ENCODE measurements at places on chromosomes 12 and 14.

GRCh38 chr14:93960108-93960475 is 16.3 kb downstream of the ASB2 start:
- DNase-seq, result no peak

- DNase-seq, result no peak
Observed at GRCh38 chr12:114293073-114293472, 112.9 kb downstream of the TBX5 start.

DNA sequence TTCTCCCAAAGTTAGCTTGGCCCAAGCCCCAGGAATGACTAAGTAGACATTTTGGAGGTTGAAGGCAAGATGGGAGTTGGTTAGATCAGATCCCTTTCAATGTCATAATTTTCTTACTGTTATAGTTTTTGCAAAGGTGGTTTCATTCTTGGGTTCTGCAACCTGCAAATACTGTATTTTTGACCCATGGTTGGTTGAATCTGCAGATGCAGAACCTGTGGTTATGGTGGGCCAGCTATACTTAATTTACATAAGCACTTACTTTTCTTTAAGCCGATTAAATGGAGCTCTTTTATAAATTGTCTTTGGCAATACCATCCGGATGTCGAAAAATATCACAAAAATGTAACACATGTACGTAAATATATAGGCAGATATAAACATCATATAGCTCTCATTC is 25.6 kb downstream of the LEMD3 start:
- no peak for DNase-seq

DNA sequence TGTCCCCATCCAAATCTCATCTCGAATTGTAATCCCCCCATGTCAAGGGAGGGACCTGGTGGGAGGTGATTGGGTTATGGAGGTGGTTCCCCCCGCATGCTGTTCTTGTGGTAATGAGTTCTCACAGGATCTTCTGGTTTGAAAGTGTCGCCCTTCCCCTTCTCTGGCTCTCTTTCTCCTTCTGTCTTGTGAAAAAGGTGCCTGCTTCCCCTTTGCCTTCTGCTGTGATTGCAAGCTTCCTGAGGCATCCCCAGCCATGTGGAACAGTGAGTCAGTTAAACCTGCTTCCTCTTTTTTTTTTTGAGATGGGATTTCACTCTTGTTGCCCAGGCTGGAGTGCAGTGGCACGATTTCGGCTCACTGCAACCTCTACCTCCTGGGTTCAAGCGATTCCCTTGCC is 104.0 kb downstream of the CCDC91 start:
- no peak for DNase-seq

- DNase-seq, result no peak
Observed at GRCh38 chr14:28770061-28770460, 3.5 kb downstream of the FOXG1 start.

DNA sequence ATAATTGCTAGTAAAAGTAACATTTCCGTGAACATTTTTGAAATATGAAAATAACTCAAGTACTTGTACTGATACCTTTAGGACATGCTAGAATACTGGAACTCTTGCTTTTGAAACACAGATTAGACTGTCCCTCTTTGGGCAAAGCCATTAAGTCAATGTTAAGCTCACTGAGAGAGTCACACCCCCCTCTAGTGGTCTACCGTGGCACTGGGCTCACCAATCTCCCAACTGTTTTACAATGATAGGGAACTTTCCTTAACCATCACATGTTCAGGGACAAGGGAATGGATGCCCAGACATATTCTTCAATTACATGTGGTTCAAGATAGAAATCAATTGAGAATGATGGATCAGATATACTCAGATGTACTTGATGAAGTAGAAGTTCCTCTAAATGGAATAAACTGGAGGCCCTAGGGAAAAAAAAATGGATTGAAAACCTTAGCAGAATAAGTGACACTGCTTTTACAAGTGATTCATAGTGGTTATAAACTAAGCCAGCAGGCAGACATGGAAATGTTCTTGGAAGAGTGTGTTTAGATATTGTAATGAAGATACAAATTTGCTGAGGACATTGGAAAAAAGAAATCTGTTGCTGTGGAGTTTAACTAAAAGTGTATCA is 17.8 kb downstream of the NANOG start:
- peak; percentile 1 for DNase-seq

- no peak for DNase-seq
Observed at GRCh38 chr12:66405395-66405794, 103.1 kb downstream of the HELB start.

DNA sequence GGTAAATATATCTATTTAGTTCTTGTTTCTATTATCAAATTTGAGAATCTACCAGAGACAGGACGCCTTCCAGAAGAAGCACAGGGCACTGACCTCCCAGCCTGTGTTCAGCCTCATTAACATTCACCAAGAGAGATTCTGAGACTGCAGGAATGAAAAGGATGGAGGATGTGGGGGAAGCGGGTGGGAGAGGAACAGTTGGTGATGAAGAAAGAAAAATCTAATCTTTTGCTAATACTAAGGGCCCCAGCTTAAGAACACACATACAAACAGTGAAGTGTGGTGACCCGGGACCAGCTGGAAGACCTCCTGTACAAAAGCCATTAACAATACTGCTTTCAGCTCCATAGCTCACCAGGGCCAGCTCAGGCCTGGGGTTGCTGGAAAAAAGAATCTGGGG is 160.5 kb downstream of the NUAK1 start:
- DNase-seq, result no peak

DNA sequence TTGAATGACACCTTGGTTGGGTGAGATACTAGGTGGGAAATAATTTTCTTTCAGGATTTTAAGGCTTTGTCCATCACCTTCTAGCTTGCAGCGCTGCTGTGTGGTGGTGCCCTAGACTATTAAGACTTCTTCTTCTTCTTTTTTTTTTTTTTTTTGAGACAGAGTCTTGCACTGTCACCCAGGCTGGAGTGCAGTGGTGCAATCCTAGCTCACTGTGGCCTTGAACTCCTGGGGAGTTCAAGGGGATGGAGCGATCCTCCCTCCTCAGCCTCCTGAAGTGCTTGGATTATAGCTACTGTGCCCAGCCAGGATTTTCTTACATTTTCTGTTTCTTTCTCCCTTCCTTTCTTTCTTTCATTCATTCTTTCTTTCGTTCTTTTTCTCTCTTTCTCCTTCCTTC is 10.3 kb upstream of the MTA1 start:
- DNase-seq, result no peak

- no peak for DNase-seq
Observed at GRCh38 chr14:89206389-89207031, 210.5 kb downstream of the FOXN3 start.

GRCh38 chr12:114192549-114192948 is 213.4 kb downstream of the TBX5 start:
- no peak for DNase-seq

All from anterior cingulate cortex (tissue), 58 donors.